Fibroblast of skin of right quadriceps (primary cell): ENCODE measurements at places on chromosomes 7 and 10.

GRCh38 chr10:21487416-21488180, 37.9 kb downstream of the SKIDA1 start:
- DNase-seq, result no peak

DNA sequence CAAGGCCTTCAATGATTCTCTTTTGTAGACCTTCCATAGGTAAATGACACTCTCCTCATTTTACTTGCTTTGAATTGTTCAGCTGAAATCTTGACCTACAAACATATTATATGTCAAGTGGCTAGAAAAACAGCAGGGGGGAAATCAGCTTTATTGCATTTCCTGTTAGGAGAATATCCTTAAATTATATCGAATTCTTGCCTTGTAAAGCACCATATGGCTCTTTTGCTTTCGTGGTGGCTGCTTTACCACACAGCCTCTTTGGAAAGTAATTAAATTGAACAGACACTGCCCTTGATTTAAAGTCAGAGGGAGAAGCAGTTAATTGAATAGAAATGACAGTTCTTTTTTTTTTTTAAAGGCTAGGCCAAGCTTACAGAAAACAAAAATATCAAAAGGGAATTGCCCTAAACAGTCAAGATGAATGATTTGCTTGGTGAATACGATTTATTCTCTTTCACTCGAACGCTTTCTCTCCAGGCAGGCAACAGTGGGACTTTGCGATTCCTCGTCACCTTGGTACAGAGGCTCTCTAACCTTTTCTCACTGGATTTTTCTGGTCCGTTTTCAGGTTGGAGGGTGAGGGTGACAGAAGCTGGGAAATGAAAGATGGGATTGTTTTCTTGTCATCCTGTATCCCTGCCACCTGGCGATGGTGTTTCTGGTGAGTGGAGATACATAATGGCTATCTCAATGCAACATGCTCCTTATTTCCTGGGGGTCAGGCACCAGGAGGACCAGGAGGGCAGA, 126.0 kb downstream of the GATA3 start:
- DNase-seq, result no peak

DNA sequence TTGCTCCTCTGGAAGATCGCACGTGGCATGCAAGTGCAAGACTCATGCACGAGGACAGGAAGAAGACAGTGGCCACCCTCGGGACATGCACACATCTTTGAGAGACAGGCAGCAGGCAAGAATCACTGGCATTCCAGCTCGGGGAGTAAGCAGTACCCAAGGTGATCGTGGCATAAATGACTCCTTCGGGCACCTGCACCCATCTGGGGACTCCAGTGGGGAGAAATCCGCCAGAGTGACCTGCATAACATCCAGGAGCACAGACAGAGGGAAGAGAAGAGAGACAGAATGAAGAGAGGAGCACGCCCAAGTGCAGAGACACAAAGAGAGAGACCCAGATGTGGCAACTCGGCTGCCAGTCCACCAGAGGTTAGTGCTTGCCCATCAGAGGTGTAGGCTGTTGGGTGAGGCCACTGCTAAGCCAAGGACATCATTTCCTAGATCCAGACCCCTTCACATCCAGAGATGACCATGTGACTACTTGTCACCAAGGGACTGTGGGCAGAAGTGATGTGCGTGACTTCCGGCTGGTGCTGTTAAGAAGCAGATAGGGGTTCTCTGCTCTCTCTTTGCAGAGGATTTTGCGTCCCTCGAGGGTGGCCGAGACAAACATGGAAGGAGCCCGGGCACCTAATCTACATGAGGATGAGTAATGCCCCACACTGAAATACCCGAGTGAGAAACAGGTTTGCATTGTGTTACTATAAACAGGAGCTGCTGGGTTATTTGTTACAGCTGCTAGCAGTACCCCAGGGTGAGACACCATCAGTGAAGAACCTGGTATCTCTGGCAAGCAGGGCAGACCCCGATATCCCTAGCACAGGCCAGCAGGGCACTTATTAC, 80.6 kb downstream of the VWA2 start:
- no peak for DNase-seq

- DNase-seq, result no peak
These were observed 354.6 kb downstream of the SDK1 start for GRCh38 chr7:3655635-3656034.

GRCh38 chr10:36736311-36736710, 389.1 kb upstream of the ANKRD30A start:
- DNase-seq, result no peak

DNA sequence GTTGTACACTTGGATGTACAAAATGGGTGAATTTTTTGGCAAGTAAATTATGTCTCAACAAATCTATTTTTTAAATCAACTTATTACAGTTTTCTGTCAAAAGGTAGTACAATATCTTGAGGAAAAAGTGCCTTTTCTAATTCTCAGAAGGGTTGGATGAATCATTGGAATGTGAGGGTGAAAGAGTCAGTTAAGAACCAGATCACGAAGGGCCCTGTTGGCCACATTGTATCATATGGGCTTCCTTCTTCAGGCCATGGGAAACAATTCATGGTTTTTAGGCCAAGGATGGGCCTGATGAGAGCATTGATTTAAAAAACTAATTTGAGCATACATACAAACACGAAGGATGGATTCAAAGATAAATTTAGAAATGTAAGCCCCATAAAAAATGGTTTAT, 503.7 kb downstream of the TNS3 start:
- DNase-seq, result peak; percentile 37

GRCh38 chr10:131166486-131166885, 145.0 kb downstream of the TCERG1L start:
- no peak for DNase-seq

GRCh38 chr10:102421507-102421756, 796 bp downstream of the FBXL15 start:
- no peak for DNase-seq

DNA sequence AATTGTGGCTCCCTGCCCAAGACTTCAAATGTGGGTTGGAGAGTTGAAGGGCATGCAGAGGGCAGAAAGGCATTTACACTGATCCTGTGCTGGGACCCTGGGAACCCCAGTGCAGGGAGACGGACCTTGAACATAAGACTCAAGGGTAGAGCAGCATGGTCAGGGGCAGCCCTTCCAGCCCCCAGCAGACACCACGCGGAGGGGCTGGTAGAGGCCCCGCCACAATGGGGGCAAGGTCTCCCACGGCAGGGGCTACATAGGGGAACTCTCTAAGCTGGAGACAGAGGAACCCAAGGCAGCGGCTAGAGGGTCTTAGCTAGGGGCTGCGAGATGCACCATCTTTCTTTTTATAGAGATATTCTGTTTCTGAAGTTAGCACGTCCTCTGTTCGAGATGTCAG, 45.2 kb upstream of the EBF3 start:
- no peak for DNase-seq

DNA sequence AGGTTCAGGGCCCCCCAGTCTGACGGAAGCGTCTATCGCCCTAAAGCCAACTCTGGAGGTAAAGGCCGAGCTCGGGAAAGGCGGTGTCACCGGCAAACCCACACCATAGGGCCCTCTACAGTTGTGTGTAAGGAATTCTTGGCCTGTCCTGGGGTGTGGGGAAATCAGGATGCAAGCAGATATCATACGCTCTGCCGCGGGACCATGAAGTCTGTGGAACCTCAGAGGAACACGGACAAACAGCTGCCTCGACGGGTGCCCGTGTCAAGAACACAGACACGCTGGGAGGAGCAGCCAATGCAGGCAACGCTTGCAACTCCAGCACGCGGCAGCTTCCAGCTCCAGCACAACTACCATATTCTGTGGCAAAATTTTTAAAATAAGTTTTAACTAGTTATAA, 157.9 kb downstream of the DIP2C start:
- no peak for DNase-seq

- DNase-seq, result peak; percentile 66
These were observed 538 bp downstream of the TRIM8 start for GRCh38 chr10:102644646-102645387.

GRCh38 chr7:93232673-93233018, 480 bp downstream of the VPS50 start:
- no peak for DNase-seq

GRCh38 chr7:44912775-44913347, 27.5 kb upstream of the PURB start:
- no peak for DNase-seq

- DNase-seq, result no peak
These were observed 45.1 kb upstream of the EZH2 start for GRCh38 chr7:148929176-148929575.

- no peak for DNase-seq
These were observed 41.1 kb downstream of the MINPP1 start for GRCh38 chr10:87545783-87546182.

GRCh38 chr10:78300526-78300925, 266.9 kb downstream of the RPS24 start:
- DNase-seq, result no peak

- DNase-seq, result no peak
These were observed 4.7 kb downstream of the HOXA1 start for GRCh38 chr7:27091105-27091504.

- DNase-seq, result no peak
These were observed 107.9 kb downstream of the ACTR3B start for GRCh38 chr7:152867502-152867874.

- no peak for DNase-seq
These were observed 111.7 kb downstream of the JCAD start for GRCh38 chr10:29947701-29948060.

GRCh38 chr7:38321050-38321449, 47.6 kb upstream of the TARP start:
- DNase-seq, result no peak

GRCh38 chr10:96532523-96532922, 18.8 kb upstream of the TLL2 start:
- DNase-seq, result no peak

GRCh38 chr7:136657482-136657921, 210.9 kb upstream of the CHRM2 start:
- DNase-seq, result no peak

DNA sequence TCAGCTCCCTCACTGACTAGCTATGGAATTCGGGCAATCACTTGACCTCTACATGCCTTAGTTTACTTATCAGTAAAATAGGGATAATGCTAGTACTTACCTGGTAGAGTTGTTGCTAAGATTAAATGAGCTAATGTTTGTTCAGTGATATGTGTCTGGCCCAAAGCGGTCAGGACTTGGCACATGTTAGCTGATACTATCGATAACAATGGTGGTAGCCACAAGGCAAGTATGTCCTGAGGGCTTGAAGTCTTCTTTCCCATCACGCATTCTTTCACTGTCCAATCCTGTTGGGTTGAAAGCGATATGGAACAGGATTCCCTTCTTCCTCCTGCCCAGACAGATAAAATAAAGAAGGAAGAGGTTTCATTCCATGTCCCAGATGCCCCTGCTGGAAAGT, 25.5 kb upstream of the MXI1 start:
- no peak for DNase-seq

DNA sequence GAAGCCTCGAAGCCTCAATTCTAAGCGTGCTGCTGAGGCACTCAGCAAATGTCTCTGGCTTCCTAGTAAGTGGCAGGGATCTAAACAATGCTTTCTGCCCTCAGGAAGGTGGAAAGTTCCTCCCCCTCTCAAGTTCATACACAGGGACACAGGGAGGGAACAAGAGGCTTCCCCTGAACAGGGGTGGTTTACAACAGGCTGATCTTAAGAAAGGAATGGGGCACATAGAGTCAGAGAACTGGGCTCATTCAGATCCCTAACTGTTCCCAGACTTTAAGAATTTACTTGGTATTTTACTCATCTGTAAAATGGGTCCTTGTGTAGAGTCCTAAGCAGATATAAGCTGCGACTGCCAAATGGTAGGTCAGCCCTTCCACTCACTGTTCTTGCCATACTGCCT, 2.5 kb downstream of the TNS3 start:
- peak; percentile 42 for DNase-seq

GRCh38 chr10:89853781-89854191, 152.4 kb downstream of the KIF20B start:
- no peak for DNase-seq

DNA sequence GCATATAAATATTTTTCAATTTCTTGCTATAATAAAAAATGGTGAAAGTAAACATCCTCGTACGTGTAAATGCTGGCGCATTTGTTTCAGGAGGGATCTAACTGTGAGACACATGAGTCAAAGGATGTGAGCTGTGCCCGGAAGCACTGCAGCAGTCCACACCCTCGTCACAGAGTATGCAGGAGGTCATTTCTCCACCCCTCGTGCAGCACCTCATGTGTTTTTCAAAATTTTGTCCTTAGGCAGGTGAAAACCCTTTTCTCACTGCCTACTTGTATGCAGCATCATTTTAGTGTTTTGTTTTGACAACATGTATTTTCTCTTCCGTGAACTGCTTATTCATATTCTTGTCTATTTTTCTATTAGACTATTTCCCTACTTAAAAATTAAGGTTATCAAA, 162.7 kb downstream of the AVL9 start:
- no peak for DNase-seq

DNA sequence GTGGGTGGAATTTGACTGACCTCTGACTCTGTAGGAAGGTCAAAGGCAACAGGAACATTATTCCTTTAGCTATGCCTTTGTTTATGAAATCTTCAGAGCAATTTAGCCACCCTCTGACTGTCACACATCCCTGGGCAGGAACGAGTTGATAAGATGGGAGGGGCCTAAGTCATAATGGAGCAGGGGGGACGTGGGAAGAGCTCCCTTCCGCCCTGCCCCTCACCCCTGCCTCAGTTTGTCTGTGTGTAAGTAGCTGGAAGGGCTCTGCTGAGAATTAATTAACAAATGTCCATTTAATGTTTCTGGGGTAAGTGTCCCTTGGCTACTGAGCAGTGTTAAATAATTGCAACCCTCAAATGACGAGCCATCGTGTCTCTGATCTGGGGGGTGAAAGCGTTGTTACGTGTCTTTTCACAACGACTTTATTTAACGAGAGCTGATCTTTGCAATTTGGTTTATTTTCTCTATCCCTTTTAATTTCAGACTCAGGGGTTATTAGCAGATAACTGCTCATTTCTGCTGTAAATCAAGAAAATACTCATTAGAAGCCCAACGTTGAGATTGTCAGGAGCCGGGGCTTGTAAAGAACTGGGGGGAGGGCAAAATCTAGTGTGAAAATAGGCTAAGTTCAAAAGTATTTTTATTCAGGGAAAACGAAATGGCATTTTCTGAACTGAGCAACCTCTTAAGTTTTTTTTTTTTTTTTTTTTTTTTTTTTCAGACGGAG, 12.5 kb upstream of the UNCX start:
- no peak for DNase-seq

GRCh38 chr7:32582036-32582435, 86.7 kb downstream of the AVL9 start:
- no peak for DNase-seq

- DNase-seq, result no peak
These were observed 144.5 kb downstream of the FRMD4A start for GRCh38 chr10:14186245-14186644.

DNA sequence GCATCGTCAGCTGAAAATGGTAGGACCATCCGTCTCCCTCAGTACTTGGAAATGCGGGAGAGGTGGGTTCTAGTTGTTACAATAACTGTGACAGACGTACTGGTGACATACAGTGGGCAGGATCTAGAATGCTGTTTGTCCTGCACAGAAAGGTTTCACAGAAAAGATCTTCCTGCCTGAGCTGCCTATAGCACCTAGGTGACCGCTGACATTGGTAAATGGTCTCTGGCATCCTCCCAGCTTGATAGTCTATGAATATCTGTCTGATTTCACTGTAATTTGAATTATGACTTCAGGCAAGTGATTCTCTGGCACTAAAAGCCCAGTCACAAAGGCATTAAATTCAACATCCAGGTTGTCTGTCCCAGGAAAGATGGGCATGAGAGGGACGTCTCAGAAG, 38.2 kb upstream of the CCDC3 start:
- no peak for DNase-seq

GRCh38 chr10:132151951-132152505, 34.7 kb upstream of the DPYSL4 start:
- no peak for DNase-seq

GRCh38 chr7:28787106-28787505, 171.0 kb downstream of the TRIL start:
- DNase-seq, result no peak

GRCh38 chr7:107450970-107451369, 18.9 kb upstream of the GPR22 start:
- DNase-seq, result peak; percentile 54
